Mesothelial cell of epicardium (in vitro differentiated cells): ENCODE measurements at places on chromosomes 5 and 9. TPM values are rescaled to one million over a fixed set of nuclear protein-coding genes. Genes with fewer than 3 reads are reported as not detected.

The TAF11L5 gene
- total RNA-seq, result not detected in 3 replicates

The PCDHA1 gene
- total RNA-seq, result not detected in 3 replicates

The GNA14 gene
- 0.11 to 0.22 TPM (median 0.20 TPM) in 3 replicates for total RNA-seq

The IL7R gene
- total RNA-seq, result 0.13 to 0.25 TPM (median 0.13 TPM) in 3 replicates

DNA sequence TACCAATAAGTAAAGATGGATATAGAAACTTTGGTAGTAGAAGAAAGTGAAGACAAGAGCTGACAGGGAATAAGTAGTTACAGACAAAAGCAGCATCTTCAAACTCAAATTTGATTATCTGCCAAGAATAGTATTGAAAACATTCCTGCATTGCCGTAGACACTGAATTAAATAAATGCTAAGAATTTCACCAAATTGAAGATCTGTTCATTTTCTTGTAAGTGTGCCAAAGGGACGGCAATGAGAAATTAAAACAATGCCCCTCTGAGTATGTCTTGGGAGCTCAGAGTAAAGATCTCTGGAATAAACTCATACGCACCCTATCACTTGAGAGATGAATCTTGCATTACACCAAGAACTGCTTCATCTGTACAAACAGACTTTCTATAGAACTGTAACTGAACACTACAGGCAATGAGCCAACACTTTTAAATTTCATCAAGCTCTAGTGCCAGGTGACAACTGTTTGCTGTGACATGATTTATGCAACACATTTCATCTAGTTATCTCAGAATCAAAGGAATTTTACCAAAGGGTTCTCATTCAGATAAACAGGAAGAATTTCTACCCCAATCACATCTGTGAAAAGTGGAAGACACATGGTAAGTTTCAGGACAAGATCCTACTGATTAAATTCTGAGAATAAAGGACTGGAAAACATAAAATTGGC is 66.9 kb downstream of the RFX3 start:
- H3K4me3 ChIP-seq, result peak overlapping the region; percentile 18
- no peaks in the 10 kb centered on the region for H3K27me3 ChIP-seq
- DNase-seq, result no peak
- peaks cover 12% of the 10 kb centered on the region for H3K36me3 ChIP-seq

DNA sequence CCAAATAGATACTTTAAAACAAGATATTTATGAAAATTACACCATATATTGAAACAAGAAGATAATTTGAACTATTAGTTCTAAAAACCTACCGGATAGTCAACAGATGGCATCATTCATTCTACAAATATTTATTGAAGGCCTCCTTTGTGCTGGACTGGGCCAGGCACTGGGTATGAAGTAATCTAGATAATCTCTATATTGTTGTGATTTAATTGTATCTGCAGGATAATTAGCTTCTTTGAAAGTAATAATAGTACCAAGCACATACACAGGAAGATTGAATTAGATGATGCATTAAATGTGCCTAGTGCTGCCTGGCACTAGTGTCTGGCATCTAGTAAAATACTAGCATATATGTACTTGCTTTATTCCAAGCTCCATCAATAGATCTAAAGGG is 735.2 kb upstream of the DMAC1 start:
- no peak for DNase-seq
- H3K4me3 ChIP-seq, result no peak overlapping the region
- peaks cover 13% of the 10 kb centered on the region for H3K4me1 ChIP-seq
- H3K27ac ChIP-seq, result no peak overlapping the region
- peaks cover 2% of the 10 kb centered on the region for H3K36me3 ChIP-seq

DNA sequence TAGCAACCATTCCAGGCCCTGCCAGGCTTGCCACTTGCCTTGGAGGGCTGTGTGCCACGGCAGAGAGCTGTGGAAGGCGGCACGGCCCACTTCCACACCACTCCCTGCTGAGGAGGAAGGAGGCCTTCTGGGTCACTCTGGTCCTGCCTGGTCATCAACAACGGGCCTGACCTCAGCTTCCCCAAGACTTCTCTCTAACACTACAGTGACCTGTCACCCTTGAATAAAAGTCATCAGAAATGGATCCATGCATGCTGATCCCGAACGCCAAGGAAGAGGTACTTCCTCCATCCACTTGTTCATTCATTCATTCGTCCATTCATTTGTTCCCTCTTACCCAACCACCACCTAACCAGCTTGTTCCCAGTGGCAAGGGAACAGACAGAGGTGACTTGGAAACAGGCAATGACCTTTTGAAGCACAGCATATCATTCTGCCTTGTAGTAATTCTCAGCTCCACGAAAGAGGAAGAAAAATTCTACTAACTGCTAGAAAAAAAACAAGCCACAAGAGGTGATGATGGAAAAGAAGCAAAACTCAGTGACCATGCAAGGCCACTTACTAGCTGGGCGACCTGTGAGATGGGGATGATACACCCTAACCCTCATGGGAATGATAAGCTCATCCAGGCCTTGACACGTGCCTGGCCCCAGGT is 58.6 kb downstream of the STK10 start:
- H3K27me3 ChIP-seq, result no peaks in the 10 kb centered on the region
- H3K27ac ChIP-seq, result no peak overlapping the region
- H3K4me3 ChIP-seq, result no peak overlapping the region

GRCh38 chr5:8598996-8599395 is 730.0 kb downstream of the MTRR start:
- no peak overlapping the region for H3K4me3 ChIP-seq
- peaks cover 15% of the 10 kb centered on the region for H3K27me3 ChIP-seq
- H3K27ac ChIP-seq, result no peak overlapping the region
- H3K4me1 ChIP-seq, result peaks cover 16% of the 10 kb centered on the region
- no peak for DNase-seq
